ENCODE measurements at places on chromosomes 12 and 14.
A peak's percentile ranks its signal among the peaks of the same experiment; 100 is the strongest.

DNA sequence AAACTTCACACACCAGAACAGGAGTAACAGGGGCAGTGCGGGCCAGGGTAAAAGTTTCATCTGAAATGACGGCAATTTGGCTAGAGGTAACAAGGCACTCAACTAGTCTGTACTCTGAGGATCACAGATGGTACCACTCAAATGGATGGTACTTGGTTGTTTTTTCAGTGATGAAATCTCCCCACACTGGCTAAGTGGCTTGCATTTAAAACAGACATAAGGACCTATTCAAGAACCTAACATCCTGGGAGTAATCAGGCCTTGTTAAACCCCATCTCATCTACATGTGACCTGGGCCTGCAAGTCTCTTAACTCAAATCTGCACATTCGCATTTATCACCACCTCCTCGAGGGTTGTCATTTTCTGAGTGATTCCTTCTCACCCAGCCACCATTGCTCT, 90.8 kb downstream of the PRKAB1 start:
- H3K27me3 ChIP-seq: no peaks in the 10 kb centered on the region
- no peaks in the 10 kb centered on the region for H3K36me3 ChIP-seq
- no peak for DNase-seq
- no peak overlapping the region for H3K27ac ChIP-seq

DNA sequence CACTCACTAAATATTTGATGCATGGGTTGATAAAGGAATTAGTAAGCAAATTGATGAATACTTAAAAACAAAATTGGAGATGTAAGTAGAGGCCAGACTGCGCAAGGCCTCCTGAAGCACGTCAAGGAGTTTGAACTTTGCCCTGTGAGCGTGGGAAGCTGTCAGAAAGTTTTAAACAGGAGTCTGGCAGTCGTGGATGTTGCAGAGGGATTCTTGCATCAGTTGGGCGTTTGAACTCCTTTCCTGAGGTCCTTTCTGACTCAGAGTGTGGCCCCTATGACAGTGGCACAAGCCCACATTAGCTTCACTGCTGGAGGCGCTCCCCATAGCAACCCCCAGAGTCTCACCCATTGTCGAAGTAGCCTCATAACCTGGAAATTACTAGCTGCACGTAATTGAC, 17.9 kb upstream of the IL22 start:
- H3K27ac ChIP-seq: no peak overlapping the region
- no peaks in the 10 kb centered on the region for H3K27me3 ChIP-seq
- H3K4me1 ChIP-seq: peaks cover 4% of the 10 kb centered on the region
- H3K36me3 ChIP-seq: no peaks in the 10 kb centered on the region
- H3K4me3 ChIP-seq: no peak overlapping the region
- DNase-seq: no peak

GRCh38 chr12:47504775-47505446, 200.9 kb downstream of the RPAP3 start:
- H3K36me3 ChIP-seq: no peaks in the 10 kb centered on the region
- H3K27ac ChIP-seq: no peak overlapping the region
- no peaks in the 10 kb centered on the region for H3K4me1 ChIP-seq
- no peak for DNase-seq
- H3K4me3 ChIP-seq: no peak overlapping the region

DNA sequence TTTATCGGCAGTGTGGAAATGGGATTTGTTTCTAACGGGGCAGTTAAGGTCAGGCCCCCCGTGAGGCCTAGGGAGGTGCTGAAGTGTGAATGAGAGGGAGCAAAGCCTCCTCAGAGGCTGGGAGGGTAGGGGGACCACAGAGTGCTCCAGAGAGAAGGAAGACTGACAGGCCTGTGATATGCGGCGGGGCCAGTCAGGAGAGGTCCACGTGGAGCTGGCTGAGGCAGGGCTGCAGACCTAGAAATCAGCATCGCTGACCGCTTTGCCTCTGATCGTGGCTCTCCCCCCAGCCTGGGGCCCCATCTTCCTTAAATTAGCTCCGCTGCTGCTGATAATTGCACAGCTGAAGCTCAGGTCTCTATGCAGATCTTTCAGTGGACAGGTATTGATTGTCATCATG, 240.8 kb upstream of the PWP1 start:
- no peak for DNase-seq
- peak overlapping the region; percentile 5 for H3K27ac ChIP-seq
- peaks cover 21% of the 10 kb centered on the region for H3K4me1 ChIP-seq
- H3K4me3 ChIP-seq: no peak overlapping the region
- no peaks in the 10 kb centered on the region for H3K27me3 ChIP-seq

- peaks cover 29% of the 10 kb centered on the region for H3K27me3 ChIP-seq
- H3K4me1 ChIP-seq: no peaks in the 10 kb centered on the region
- H3K36me3 ChIP-seq: no peaks in the 10 kb centered on the region
- no peak overlapping the region for H3K27ac ChIP-seq
- no peak for DNase-seq
These were observed 188.7 kb downstream of the TTC8 start for GRCh38 chr14:89013098-89013504.

DNA sequence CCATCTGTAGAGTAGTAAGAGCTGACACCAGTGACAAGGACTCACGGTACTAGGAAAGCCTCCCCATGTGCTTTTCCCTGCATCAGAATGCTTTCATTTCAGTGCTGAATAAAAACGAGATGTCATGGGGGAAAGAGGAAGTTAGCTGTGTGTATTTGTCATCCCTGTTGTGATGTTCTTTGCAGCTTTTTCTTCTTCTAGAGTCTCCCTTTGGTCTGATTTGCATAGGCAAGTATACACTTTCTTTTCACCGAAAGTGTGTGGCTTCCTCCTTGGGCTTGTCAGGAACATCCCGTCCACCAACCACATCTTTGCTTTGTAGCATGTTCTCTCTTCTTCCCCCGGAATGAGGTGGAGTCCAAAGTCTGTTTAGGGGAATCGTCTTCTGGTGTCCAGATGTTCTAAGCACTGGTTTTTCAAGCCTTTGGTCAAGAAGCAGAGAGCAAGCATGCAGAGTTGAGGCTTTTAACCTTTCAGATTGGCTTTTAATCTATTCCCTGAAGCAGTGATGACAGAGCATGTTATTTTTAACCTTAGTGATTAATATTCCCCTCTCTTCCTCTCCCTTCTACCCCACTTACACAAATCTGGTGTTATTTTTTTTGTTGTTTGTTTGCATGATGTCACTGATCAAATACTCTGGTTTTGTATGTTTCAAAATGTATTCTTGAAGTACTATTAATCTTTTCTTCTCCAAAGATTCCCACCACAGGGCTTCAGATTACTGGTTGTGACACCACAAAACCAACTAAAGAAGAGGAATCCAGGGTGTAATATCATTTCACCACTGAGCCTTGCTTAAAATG, 163.4 kb downstream of the SAMD4A start:
- H3K36me3 ChIP-seq: no peaks in the 10 kb centered on the region
- H3K27me3 ChIP-seq: peaks cover 51% of the 10 kb centered on the region
- H3K4me1 ChIP-seq: peaks cover 6% of the 10 kb centered on the region

DNA sequence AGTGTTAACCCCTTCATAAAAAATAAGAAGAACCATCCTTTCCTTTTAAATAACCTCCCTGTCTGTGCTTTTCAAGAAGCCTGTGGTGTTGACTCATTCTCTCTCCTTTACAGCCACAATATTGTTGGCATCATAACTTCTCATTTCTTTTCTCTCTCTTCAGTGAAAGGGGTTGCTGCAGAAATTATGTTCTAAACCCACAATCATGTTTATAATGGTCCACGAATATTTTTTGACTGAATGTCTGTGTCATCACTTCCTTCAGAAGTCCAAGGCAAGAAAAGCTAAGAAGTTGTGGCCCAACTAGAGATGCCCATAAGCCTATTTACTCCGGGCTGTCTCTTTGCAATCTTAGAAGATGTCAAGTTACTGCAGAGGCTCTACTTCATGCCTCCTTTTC, 488.3 kb downstream of the APAF1 start:
- no peak overlapping the region for H3K27ac ChIP-seq
- DNase-seq: no peak
- H3K4me1 ChIP-seq: no peaks in the 10 kb centered on the region

- H3K27ac ChIP-seq: no peak overlapping the region
- no peak overlapping the region for H3K4me3 ChIP-seq
- no peaks in the 10 kb centered on the region for H3K36me3 ChIP-seq
- peaks cover 9% of the 10 kb centered on the region for H3K27me3 ChIP-seq
These were observed 96.9 kb upstream of the TMPO start for GRCh38 chr12:98418357-98419075.

DNA sequence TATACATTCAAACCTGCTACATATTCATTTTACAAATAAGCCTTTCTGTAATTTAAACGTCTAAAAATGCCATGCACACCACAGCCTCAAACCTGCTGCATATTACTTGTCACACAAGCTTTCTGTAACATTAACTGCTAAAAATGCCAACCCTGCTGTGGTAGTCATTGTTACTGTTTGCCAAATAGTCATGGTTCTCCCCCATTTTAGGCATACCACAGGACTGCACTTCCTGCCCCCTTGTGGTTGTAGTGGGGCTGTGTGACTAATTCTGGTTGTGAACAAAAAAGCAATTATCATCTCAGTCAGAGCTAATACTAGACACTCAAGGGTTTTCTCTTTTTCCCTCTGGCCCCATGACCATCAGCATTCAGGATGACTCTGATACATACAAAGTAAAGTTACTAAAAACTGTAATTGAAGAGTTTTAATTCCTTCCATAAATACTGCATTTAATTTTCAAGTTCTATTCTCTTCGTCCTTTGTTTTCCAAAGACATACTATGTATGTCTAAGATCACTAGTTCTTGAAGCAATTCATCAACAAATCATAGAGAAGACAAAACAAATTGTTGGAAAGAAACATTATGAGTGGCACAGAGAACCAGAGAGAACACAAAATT, 5.7 kb upstream of the SLC35F4 start:
- H3K4me3 ChIP-seq: no peak overlapping the region
- H3K27me3 ChIP-seq: no peaks in the 10 kb centered on the region
- H3K27ac ChIP-seq: no peak overlapping the region
- DNase-seq: no peak
- no peaks in the 10 kb centered on the region for H3K36me3 ChIP-seq

DNA sequence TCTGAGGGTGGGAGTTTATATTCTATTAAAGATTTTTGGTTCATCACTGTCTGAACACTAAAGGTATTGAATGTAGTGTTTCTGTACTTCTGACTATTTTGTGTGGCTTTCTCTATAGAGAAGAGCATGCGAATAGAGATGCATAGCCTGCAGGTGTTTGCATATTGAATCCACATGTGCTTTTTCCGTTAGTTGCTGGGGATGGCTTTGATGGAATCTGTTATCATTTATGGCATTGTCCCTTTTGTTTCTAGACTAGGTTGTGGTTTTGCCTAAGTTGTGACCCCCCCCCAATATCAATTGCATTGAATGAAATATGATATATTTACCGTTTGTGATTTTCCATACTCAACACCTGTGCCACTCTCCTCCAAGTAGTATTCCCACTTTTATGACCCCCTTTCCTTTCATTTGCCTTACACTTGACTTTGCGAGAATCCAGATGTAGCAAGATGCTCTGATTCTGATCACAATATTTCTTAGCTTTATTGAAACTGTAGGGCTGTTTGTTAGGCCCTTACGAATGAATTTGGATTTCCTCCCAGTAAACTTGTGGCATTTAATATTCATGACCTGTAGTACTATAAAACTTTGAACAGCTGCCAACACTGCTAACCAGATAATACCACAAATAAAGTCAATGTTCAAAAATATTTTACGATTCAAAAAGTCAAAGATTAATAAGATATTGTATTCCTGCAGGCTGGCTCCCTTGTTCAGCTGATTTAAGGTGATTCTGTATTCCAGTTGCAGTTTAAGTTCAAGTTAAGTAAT, 176.4 kb downstream of the TMTC2 start:
- no peak for DNase-seq
- no peak overlapping the region for H3K4me3 ChIP-seq
- H3K27me3 ChIP-seq: no peaks in the 10 kb centered on the region

- H3K36me3 ChIP-seq: no peaks in the 10 kb centered on the region
- DNase-seq: no peak
- H3K27ac ChIP-seq: no peak overlapping the region
- H3K4me1 ChIP-seq: no peaks in the 10 kb centered on the region
These were observed 46.0 kb upstream of the BMP4 start for GRCh38 chr14:54002653-54003052.

DNA sequence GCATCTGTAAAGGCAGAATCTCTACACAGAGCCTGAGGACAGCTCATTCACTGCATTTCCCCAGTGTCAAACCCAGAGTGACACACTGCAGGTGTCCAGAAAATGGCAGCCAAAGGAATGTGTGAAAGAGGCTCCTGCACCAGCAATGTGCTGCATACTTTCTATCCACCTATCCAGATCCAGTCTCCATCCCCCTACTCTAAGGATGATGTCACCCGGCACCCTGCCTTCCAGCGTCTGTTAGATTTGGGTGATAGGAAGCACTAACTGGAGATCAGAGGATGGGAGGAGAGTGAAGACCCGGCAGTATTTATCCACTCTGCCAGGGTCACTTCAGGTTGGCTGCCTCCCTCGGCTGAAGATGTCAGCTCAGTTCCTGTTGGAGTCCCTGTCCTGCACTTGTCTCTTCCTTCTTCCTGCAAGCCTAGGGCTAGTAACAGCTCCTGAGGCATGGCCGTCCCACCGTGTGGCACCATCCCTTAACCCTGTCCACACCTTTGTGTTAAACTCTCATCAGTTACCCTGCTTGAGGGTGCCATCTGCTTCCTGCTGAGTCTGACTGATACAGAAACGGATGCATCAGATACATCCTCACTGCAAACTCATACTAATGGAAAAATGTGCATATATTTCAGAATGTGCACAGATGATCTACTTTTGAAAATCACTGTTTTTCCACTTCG, 13.0 kb upstream of the GPR68 start:
- peaks cover 46% of the 10 kb centered on the region for H3K36me3 ChIP-seq
- no peak for DNase-seq
- peaks cover 47% of the 10 kb centered on the region for H3K4me1 ChIP-seq
- peak overlapping the region; percentile 81 for H3K27ac ChIP-seq
- H3K4me3 ChIP-seq: no peak overlapping the region
- H3K27me3 ChIP-seq: no peaks in the 10 kb centered on the region

- no peak overlapping the region for H3K27ac ChIP-seq
- H3K36me3 ChIP-seq: no peaks in the 10 kb centered on the region
- H3K4me1 ChIP-seq: no peaks in the 10 kb centered on the region
- H3K4me3 ChIP-seq: no peak overlapping the region
These were observed 168.0 kb downstream of the RAD51B start for GRCh38 chr14:67987606-67988005.

GRCh38 chr12:108462686-108463085, 52.4 kb upstream of the FICD start:
- no peak overlapping the region for H3K27ac ChIP-seq
- no peaks in the 10 kb centered on the region for H3K4me1 ChIP-seq
- no peak overlapping the region for H3K4me3 ChIP-seq
- no peaks in the 10 kb centered on the region for H3K36me3 ChIP-seq
- no peak for DNase-seq

GRCh38 chr14:22552827-22553076, 36.3 kb downstream of the DAD1 start:
- H3K27me3 ChIP-seq: no peaks in the 10 kb centered on the region
- H3K4me3 ChIP-seq: peak overlapping the region; percentile 91
